ENCODE measurements at places on chromosomes 5 and 9. TPM values are rescaled to one million over a fixed set of nuclear protein-coding genes. Genes with fewer than 3 reads are reported as not detected.

The TAF11L10 gene
- polyA plus RNA-seq: not detected

GRCh38 chr5:120609570-120609969, 145.5 kb downstream of the PRR16 start:
- no peak for DNase-seq

DNA sequence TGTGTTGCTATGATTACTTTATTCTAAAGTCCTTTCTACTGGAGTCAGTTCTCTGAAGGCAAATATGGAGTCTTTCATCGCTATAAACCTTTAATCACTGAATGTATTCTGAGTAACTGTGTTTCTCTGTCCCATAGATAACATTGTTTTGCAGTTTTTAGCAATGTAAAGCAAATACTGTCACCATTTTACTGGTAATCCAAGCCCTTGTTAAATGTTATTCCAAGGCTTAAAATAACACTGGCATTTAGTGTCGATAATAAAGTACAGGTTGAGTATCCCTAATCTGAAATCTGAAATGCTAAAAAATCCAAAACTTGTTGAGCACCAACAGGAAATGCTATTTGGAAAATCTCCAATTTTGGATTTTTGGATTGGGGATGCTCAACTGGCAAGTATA, 24.6 kb downstream of the CCNH start:
- DNase-seq: no peak

DNA sequence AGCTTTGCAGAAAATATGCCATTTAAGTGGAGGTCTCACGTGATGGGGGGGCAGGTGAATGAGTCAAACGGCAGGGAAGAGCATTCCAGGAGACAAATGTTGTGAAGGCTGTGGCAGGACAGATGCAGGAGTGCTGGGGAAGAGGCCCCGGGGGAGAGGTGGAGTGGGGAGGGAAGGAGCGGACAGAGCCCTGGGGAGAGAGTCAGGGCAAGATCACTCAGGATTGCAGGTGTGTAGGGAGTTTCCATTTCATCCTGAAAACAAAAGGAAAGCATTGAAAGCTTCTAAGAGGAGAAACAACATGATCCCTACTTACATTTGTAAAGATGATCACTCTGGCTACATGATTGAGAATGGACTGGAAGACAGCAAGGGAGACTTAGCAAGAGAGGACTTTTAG, 323.3 kb downstream of the ASTN2 start:
- DNase-seq: no peak

DNA sequence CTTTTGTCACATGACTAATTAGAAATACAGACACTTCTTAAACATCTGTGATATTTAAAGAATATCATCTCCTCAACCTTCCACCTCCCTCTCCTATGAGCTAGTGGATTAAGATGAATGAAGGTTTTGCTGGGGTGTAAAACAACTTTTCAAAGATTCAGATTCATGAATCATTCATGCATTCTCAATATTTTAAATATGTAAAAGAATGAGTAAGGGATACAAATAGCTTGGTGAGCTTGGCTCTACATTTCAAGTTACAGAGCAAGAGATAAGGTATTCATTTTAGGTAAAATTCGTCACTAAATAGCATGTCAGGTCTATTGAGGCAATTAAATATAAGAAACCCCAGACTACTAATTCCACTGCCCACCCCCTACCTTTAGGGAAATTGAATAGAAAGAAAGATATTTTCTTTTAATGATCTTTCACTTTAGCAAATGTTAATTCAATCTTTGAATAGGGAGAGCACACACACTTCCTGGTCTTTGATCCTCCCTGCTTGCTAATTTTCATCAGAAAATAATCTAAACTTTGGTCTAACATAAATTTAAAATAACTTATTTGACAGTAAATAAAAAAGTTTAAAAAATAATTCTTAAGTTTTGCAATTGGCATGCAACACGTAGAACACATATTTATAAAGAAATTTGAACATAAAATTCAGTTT, 486.9 kb upstream of the ITGA1 start:
- no peak for DNase-seq

Measured in testis (tissue), 5 donors.